Activated CD4-positive, alpha-beta T cell treated with anti-CD3 and anti-CD28 coated beads, Interleukin-2, amount 50 U/mL, for 16 hours (primary cell): ENCODE measurements at places on chromosomes 4 and X.

GRCh38 chrX:63050225-63050624 is 300.9 kb downstream of the SPIN4 start:
- DNase-seq: peak; percentile 21

- DNase-seq: no peak
These were observed 209.6 kb upstream of the MAGEB2 start for GRCh38 chrX:30005813-30006212.

DNA sequence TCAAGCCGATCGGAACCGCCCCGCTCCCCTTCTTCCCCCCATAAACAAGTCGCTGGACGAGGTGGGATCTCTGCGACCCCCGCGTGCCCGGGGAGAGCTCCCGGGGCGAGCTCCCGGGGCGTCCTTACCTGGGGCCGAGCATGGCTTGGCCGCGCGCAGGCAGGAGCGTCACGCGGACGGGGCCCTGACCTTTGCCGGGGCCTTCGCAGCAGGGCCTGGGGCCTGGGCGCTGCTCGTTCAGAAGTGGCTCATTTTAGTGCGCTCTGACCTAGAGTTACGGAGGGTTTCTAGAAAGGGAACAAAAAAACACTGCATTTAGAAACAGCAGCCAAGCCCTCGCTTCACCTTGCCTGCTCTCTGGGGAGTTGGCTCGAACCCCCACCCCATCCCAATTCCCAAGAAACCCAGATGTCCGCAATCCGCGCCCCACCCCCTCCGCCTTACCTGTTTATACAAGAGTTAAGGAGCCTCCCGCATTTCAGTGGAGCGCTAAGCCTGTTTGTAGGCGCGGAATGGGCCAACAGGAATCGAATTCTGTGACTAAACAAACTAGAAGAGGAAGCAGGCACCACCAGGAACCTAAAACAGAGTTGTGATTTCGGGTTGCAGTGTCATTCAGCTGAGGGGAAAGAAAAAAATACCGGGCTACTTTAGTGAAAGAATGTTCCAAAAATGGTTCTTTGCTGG is 814 bp upstream of the RBM47 start:
- no peak for DNase-seq

DNA sequence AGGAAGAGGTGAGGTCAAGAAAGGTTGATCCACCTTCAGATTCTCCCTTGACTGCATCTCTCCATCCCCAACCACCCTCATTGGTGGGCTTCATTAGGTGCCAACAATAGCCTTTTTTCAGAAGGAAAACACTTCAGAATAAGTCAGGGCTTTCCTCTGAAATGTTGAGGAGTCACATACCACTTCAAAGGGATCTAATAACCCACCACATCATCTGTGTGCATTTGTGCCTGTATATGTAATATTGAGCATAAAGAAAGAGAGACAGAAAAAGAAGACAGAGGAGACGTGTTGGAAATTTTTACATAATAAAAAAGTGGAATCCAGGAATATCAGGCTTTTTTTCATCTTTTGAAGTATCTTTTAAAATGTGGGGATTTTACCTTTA is 209.1 kb upstream of the SLC7A11 start:
- DNase-seq: no peak

DNA sequence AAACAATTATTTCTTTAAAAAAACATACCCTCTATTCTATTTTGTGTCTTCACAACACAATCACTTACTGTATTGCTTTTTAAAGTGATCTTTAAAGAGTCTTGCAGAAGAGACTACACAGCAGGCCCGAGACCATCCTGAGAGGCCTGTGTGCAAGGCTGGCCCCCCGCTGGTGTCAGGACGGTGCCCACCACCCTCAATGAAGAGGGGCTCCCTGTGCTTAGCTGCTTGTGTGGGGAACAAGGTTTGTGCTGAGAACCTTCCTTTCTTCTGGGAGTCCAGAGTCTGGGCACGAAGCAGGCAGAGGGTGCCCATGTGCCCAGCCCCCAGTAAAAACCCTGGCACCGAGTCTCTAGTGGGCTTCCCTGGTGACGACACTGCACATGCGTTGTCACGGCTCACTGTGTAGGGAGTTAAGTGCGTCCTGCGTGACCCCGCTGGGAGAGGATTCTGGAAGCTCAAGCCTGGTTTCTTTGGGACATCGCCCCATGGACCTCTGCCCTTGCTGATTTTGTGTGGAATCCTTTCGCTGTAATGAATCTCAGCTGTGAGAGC is 22.0 kb downstream of the RGS12 start:
- no peak for DNase-seq
